ENCODE measurements at places on chromosomes 11 and 22. TPM values are rescaled to one million over a fixed set of nuclear protein-coding genes. Genes with fewer than 3 reads are reported as not detected.

DNA sequence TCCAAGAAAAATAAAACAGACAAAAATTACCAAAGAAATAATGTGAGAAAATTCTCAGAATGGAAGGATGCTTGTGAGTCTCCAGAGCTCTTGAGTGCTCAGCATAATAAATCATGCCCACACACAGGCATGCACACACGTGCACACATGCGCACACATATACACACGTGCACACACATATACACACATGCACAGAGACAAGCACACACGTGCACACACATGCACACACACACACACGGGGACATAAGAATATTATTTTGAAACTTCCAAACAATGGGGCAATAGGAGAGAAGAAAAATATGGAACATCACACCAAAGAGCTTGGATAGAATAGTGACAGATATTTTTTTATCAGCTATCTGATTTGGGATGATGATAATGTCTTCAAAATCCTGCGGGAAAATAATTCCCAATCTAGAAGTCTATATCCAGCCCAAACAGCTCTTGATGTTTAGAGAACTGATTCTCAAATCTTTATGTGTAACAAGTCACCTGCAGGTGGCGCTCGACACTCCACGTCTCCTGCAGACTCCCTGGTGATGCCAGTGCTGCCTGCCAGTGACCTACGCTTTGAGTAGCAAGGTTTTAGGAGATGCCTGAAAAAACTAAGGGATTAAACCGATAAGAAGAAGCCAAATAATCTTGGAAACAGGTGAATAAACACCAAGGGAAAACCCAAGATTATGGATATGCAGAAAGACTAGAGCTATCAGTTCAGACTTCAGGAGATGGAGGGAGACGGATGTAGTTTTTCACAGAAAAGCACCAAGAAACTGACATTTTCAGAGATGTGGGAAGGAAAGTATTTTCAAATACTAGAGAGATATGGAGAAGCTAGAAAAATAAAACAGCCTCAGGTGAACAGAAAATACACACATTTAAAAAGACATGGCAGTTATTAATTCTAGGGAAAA is 743.6 kb downstream of the ETS1 start:
- DNase-seq: no peak

DNA sequence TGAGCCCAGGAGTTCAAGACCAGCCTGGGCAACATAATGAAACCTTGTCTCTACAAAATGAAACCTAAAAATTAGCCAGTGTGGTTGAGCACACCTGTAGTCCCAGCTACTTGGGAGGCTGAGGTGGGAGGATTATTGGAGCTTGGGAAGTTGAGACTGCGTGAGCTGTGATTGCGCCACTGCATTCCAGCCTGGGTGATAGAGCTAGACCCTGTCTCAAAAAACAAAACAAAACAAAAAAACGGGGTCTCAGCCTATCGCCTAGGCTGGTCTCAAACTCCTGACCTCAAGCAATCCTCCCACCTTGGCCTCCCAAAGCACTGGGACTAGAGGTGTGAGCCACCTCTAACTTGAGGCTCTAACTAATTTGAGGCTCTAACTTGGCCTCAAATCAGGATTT is 13.6 kb downstream of the PPIL2 start:
- DNase-seq: no peak

DNA sequence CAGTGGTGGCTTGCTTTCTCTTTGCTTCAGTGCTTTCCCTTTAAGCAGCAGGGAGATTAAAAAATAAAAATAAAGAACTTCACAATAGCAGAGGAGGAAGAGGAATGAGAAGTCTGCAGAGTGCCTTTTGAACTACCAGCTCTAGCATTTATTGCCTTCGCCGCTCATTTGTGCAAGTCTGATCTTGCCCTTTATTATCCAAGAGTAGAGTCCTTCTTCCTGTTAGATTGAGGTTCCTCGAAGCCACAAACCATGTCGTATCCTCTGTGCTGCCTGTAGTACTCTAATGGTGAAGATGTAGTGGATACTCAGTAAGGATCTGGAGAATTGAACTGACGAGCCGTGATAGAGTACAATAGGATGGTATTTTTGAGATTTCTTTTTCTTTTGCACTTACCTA is 101.2 kb upstream of the RAG2 start:
- no peak for DNase-seq

Gene CASP5
- total RNA-seq: not detected

Gene HBG2
- 2,646 TPM for total RNA-seq

Gene RAG2
- not detected for total RNA-seq

DNA sequence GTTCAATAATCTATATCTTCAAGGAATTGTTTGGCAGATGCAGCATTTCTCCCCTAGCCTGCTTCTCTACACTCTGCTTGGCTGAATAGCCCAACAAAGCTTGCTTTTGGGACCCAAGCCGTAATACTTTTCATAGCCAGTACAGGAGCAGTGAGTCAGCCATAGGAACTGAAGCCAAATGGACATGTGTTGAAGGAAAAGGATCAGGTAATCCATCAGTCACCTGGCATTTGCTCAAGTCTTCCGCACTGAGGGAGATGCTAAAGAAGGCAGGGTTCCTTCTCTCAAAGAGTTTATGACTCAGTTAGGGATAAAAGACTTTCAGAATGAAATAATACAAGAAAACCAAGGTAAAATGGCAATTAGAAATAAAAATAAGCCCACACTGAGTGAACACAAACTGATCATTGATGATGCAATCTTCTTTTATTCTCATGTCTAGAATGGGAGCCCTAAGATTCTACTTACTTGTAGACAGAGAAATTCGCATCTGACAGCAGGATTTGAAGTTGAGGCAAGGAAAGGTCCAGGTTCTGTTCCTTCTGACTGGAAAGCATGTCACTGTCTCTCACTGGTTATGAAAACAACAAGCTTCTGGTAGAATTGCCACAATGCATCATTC is 13.2 kb downstream of the C11orf87 start:
- DNase-seq: no peak

DNA sequence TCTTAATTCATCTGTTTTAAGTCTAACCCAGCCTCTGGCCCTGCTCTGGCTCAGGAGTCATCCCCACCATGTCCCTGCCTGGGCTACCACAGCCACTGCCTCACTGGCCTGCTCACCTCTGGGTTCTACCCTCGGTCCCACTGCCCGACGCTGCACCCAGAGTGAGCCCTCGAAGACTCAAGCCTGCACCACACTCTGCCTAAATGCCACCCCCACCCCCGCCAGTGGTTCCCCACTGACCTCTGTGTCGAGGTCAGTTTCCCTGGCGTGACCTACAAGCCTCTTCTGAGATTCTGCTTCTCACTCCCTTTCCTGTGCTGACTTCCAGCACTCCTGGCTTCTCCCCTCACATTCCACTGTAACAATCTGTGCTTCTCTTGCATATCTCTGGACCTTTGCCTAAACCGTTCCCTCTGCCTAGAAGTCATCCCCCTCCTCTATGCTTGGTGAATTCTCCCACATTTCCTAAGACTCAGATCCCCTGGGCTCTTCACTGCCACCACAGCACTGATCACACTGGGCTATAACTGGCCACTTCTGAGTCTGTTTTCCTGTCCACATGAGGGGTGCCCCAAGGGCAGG is 12.5 kb upstream of the PDE2A start:
- DNase-seq: no peak

DNA sequence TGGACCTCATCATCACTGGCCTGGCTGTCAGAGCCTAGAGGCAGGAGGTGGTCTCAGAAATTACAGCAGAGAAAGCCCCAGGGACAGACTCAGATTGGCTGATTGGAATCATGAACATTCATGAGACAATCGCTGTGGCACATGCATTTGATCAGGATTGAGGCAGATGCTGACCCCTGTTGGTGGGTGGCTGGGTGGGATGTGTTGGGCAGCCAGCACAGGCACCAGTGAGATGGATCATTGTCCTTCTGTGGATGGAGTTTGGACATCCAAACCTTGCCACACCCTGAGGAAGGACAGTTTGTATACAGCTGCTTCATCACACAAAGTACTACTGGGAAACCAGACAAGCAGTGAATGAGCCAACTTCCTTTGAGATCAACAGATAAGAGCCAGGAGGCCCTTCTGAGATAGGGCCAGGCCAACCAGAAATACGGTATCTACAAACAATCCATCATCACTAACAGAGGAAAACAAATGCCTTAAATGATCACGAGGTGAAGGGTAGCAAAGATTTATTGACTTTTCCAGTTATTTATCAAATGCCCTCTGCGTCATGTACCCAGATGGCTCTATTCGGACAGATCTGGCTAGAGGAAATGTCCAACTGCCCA is 17.3 kb downstream of the COMMD9 start:
- DNase-seq: no peak

Gene TTLL1
- 75.4 TPM for total RNA-seq
